ENCODE measurements at places on chromosomes 2 and 18.

- peak; percentile 6 for DNase-seq
Observed at GRCh38 chr2:177717831-177718618, 325.5 kb downstream of the AGPS start.

DNA sequence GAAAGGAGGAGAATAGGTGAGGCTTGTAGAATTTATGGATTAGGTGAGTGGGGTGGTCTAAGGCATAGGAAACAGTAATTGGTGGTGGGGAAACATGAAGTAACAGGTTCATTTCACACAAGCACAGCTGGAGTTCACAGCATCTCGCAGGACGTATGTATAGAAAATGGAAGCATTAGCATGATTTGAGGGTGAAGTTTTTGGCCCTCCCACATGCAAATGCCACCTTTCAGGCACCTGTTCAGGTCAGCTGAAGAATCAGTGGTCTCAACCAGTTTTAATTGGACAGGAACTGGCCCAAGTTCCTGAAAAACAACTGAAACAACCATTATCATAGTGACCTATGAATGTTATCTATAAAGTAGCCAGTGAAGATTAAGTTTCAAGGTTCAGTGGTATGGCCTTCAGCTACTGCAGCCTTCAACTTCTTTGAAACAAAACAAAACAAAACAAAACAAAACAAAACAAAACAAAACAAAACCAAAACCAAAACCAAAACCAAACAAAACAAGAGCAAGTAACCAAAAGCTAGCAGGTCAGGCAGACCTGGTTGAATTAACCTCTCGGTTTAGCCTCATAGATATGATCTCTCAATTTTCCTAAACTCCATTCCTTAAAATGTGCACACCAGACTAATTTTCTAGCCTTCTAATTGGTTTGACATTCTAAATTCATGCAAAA, 102.1 kb upstream of the SPHKAP start:
- no peak for DNase-seq

DNA sequence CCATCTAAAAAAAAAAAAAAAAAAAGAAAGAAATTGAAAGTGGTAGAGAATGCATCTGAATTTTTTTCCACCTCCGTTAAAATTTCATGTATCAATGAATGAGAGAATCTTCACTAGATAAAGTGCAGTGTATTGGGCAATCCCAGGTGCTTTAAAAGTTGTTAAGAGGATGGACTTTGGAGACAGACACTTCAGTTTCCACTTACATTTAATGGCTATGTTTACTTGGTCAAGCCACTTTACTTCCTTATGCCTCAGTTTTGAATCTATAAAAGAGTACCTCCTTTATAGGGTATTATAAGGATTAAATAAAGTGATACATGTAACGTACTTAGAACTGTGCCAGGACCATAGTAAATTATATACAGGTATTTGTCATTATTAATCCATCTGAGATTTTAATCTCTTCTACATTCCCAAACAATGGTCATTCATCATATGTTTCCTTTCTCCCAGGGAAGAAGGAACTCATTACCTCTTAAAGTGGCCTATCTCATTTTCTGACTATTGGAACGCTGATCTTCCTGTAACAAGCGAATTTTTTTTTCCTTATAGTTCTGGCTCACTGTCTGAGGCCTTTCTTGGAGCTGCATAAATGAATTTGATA, 29.1 kb upstream of the TANK start:
- DNase-seq: no peak

DNA sequence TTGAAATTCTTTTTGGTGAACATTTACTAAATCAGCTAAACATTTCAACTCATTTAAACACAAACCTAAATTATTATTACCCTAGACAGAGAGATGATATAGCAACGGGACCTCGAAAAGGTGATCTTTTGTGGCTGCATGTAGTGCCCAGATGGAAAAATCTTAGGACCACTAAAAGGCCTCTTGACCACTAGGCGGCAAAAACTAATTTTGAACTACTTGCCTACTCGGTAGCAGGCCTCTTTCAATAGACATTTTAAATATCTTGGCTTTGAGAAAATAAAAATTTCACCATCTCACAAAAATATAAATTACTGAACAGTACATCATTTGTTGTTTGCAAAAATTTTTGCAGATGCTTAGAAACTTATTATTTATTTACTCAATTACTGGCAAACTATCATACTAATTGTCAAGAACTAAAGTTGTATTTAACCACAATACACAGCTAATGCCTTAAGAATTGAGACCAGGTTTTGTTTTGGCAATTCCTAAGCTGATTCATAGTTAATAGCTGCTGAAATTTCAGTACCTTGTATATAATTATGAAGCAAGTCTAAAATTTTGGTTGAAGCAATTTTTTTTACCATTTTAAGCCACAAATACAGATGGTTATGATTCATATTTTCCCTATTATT, 9.4 kb downstream of the COL3A1 start:
- DNase-seq: no peak

GRCh38 chr2:224722250-224722649, 6.1 kb upstream of the CCDC195 start:
- no peak for DNase-seq

Data from activated CD4-positive, alpha-beta T cell treated with anti-CD3 and anti-CD28 coated beads, Interleukin-10, Interleukin-2, amounts not matched to agents 100 ng/mL and 50 ng/mL, durations not matched to agents 16 hours and 8 hours (primary cell).